ENCODE measurements at places on chromosomes 12 and 14.

DNA sequence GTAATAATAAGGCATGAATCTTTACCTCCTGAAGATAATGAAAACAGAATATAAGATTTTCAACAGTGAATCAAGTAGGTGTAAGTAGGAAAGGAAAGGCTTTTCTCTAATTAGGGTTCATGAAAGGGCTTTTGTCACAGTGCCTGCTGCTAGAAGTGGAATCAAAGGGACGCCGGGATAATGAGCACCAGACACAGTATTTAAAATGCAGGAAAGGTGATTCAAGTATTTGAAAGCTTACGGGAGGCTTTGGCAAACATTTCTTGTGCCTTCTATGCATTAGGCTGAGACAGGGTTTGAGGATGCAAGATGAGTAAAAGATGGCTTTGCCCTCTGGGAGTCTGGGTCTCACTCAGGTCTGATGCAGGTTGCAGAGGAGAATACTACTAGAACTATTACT, 70.5 kb upstream of the ANO4 start:
- DNase-seq, result no peak

GRCh38 chr12:104177663-104178501, 37.7 kb upstream of the TXNRD1 start:
- no peak for DNase-seq

DNA sequence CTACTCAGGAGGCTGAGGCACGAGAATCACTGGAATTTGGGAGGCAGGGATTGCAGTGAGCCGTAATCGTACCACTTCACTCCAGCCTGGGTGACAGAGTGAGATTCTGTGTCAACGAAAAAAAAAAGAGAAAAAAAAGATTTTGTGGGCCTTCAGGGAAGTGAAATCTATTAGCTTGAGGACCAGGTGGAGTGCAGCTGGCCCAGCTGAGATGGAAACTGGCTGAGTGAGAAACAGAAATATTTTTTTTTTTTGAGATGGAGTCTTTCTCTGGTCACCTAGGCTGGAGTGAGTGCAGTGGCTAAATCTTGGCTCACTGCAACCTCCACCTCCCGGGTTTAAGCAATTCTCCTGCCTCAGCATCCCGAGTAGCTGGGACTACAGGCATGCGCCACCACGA, 2.3 kb upstream of the CLEC4C start:
- no peak for DNase-seq

- DNase-seq, result no peak
Observed at GRCh38 chr14:89746135-89746534, 208.4 kb downstream of the EFCAB11 start.

DNA sequence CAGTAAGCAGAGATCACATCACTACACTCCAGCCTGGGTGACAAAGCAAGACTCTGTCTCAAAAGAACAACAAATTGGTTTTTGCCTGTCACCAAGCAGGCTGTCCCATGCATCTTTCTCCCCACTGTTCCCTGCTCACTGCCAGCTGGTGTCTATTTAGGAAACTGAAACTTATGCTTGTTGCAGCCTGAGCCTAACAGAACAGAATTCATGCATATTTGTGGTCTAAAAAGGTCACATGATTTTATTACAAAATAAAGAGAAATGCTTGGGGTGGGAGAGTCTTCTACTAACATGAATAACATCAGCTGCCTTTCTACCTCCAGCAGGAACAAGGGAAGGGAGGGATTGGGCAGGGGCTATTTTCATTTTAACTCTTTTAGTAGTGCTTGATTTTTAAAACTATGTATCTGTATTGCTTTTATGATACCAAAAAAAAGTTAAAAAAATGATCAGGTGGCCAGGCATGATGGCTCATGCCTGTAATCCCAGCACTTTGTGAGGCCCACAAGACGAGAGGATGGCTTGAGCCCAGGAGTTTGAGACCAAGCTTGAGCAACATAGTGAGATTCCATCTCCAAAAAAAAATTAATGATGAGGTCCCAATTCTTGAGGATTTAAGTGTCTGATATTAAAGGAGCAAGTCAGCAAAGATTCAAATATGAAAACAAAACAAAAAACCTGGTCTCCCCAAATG, 923 bp downstream of the STAT2 start:
- DNase-seq, result no peak

GRCh38 chr14:93970585-93970964, 5.8 kb downstream of the ASB2 start:
- DNase-seq, result no peak

DNA sequence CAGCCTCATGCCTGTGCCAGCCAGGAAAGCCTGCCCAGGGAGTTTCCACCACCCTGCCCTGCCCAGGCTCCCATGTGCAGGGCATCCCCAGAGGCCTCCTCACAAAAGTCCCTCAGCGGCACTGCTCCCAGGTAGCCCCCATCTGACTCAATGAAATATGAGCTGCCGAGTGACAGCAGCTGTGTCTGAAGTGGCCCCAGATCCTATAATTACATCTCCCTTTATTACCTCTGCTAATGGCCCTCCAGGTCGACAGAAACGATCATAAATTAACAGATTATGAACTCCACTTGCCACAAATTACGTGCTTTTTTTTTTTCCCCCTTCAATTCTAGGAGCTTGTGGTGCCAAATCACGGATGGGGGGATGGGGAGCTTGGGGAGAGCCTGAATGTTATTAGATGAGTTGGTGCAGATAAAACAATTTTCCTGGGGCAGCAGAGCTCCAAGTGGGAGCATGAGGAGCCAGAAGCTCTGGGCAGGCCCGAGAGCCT, 110.4 kb downstream of the ESRRB start:
- no peak for DNase-seq

DNA sequence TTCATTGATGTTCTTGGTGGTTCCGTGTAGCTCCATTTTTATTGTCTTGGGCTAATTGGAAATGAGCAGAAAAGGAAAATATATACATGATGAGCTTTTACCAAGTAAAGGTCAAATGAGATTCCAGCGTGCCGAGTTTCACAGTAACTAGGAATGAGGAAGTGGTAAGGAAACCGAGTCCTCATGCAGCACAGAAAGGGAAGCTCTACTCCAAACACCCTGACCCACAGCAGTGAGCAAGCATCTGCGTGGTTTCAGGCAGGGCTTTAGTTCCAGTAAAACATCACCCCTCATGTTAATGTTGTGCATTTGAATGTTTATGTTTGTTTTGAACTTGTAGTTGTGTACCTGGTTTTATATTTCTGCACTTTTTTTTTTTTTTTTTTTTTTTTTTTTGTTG, 208.0 kb downstream of the SLC41A2 start:
- DNase-seq, result no peak

DNA sequence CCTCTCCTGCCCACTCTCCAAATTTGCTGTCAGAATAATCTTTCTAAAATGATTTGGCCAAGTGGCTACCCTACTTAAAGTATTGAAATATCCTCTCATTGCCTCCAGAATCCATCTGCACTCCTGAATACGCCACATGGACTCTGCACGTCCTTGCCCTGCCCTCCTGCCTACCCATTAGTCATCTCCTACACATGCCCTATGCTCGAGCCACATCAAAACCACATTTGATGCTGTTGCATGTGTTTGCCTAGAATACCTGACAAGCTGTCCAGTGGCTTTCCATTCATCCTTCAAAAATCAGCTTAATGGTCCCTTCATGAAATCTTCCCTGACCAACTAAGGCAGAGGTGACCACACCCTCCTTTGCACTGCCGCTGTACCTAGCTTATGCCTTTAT, 17.0 kb downstream of the VCPKMT start:
- DNase-seq, result no peak

All from stimulated activated CD8-positive, alpha-beta memory T cell treated with anti-CD3 and anti-CD28 coated beads, Interleukin-7, amount 100 ng/mL, for 24 hours (primary cell).